ENCODE measurements at places on chromosomes 13 and 19.

- no peak for DNase-seq
Observed at GRCh38 chr19:28420811-28421550, 792.0 kb downstream of the UQCRFS1 start.

- no peak for DNase-seq
Observed at GRCh38 chr19:42394751-42395150, 4.7 kb upstream of the CNFN start.

DNA sequence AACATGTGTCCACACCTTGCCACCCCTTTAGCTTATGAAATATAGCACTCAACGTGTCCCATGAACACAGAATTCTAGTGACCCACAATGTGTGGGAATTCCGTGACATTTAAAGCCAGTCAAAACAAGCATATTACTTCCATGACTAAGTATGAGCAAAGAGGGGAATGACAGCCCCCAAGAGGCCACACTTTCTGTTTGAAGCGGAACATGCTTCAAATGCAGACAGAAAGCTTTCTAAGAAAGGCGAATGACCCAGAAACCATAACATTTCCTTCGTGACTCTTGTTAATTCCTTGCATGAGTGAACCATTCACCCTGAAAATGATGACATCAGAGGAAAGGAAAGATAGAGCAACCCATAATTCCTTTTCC, 122.0 kb upstream of the FNDC3A start:
- DNase-seq = no peak

DNA sequence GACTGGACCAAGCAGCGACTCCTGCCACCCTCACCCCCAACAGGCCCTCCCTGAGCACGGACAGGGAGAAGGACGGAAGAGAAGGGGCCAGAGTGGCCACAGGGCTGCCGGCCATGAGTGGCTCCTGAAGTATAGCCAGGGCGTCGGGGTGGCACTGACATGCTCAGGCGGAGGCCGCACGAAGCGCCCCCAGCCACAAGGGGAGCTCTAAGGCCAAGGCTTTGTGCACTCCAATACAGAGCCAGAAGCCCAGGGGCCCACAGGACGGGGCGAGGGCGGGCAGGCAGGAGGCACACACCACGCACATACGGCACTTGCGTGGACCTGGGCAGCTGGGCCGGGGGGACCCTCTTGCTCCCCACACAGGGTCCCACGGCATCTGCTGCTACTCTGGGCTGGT, 52.0 kb downstream of the KLF2 start:
- no peak for DNase-seq

GRCh38 chr13:113410472-113411201, 42.7 kb downstream of the ADPRHL1 start:
- peak; percentile 77 for DNase-seq

DNA sequence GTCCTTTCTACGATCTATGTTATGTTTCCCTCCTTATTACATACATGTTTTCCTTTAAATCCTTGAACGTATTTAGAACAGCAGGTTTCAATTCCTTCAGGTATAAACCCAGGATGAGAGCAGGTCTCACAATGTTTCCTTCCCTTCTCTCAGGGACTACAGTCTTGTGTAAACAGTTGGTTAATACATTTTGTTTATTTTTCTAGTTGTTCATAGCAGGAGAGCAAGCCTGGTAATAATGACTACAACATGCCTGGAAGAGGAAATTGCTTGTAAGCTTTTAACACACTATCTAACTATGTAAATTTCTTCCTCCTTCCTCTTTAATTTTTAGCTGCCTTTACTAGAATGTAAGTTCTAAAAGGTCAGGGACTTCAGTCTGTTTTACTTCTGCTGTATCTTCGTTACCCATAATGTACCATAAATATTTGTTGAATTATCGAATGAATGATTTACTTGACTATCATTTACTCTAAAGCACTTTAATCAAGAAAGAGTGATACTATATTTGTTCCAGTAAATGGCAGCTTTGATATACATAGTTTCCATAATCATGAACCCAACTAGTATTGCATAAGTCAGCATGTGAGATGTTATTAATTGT, 28.9 kb upstream of the TNFRSF19 start:
- peak; percentile 52 for DNase-seq

DNA sequence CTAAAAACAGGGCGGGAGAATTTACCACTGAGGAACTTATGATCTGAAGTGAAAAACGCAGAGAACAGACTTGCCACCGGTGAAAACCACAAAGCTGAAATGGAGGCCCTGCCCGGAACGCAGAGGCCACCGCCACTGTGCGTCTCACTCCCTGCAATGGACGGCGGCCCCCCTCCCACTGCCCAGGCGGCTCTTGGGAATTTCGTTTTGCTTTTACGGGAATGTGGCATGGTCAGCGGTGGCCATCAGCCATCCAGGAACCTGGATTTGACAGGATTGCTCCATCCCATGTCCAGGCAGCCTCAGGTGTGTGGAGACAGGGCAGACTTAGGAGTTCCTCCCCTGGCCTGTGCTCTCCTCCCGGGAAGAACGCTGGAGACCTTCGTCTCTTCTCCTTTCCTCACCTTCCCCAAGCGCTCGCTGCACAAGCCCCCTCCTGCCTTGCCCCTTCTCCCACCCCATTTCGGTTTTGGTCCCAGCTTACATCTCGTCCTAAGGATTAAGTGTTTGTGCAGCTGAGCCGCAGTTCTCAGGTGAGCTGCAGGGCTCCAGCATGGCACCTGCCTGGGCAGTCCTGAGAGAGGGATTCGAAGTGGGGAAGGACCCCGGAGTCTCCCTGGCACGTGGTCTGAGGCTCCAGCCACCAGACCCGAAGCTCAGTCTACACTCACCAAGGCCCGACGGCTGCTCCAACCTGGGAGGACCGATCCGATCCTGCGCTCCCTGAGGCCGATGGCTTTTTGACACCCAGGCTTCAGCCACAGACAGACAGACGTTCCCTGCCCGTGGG, 49.9 kb downstream of the MCF2L start:
- DNase-seq = no peak
